Hindlimb muscle (tissue), 1 donor: ENCODE measurements at places on chromosomes 6 and 20.

DNA sequence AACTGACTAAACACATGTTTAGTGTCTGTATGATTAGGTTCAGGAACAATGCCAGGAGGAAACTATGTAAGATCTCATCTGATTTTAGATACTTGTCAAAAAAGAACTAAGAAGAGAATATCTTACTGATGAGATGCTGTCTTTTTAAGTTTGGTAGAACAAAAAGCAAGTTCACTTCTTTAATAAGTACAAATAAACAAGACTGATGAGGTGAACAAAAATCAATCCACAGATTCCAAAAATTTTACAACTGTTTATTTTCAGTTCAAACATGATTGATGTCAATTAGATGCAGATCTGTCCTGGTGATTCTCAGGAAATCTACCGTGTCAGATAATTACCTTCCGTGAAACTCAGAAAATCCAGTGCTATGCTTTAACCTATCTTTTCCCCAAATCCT is 24.9 kb downstream of the EPHA7 start:
- DNase-seq = no peak

DNA sequence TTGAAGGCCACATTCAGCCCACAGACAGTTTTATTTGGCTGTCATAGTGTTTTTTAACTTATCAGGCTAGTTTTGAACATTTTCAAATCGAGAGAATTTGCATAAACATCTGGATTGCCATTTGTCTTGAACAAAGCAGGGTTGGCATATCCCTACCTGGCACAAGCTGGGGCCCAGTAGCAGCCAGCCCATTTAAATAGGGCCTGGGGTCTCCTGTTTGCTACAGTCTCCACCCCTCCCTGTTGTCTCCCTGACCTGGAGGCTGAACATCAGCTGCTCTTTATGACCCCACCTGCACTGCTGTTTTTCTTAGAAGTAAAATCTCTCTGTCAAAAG is 10.5 kb downstream of the BCAS4 start:
- no peak for DNase-seq

- no peak for DNase-seq
These were observed 350.7 kb downstream of the LAMA2 start for GRCh38 chr6:129233458-129234134.

- DNase-seq = no peak
These were observed 2.5 kb downstream of the TTPAL start for GRCh38 chr20:44478206-44478605.

- DNase-seq = no peak
These were observed 259.0 kb downstream of the FOXC1 start for GRCh38 chr6:1868561-1869261.

- no peak for DNase-seq
These were observed 133.5 kb upstream of the TMEM170B start for GRCh38 chr6:11404081-11404480.

DNA sequence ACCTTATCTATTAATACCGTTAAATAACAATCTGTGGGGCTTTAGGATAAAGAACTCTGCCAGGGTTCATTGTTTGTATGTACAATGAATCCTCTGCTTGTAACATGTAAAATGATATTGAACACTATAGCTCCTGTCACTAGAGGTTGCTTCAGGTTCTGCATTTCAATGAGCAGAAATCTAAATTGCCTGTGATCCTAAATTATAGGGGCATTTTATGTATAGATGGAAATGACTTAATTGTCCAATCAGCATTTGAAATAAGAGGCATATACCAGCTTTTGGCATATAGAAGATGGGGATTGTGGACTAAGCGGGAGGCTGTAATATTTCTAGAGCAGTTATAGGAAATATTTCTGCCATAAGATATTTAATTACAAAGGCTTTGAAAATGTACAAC is 2.0 kb downstream of the NCOA3 start:
- no peak for DNase-seq

DNA sequence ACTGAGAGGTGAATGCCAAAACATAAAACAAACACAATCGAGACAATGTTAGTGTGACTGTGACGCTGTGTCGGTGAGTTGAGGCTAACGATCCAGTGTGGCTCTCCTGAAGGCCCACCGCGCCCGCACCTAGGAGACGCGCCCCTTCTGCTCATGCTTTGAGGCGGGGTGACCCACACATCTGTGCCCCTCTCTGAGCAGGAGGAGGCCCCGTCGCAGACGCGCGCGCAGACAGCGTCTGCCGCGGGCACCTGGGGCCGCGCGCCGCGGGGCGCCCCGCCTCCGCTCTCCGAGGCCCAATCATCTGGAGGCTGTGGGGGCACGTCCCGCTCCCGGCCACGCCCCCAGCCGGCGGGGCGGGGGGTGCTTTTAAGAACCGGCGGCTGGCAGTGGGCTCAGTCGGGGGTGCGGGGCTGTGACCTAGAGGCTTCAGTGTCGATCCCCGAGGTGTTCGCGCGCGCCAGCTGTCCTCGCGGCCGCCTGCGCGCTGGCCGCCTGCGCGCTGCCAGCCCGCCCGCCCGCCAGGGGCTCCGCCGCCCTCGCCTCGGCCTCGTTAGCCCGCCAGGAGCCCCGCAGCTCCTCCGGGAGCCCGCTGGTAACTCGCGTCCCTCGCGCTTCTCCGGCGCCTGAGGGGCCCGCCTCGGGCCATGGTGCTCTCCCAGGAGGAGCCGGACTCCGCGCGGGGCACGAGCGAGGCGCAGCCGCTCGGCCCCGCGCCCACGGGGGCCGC is at the start of gene SLC16A10:
Gene SLC16A10, plus strand, starts transcription at position 398 of the 730 bp plus-strand sequence. Its CDS starts 250 bp downstream, at position 648.
- peak; percentile 77 for DNase-seq

DNA sequence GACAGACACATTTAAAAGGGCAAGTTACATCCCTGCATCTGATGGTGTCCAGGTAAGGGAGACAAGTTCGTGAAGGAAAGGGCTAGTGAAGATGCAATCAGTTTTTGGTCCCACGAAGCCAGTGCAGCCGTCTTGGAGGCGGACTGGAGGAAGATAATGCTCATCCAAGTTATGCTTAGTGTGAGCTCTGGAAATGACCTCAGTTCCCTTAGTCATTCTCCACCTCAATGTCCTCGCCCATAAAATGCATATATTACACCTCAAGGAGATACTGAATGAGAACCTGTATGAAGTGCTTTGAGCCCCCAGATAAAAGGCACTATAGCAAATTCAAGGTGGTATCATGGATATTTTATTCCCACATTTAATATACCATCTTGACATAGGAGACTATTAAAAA is 358.8 kb downstream of the ADGRB3 start:
- no peak for DNase-seq

DNA sequence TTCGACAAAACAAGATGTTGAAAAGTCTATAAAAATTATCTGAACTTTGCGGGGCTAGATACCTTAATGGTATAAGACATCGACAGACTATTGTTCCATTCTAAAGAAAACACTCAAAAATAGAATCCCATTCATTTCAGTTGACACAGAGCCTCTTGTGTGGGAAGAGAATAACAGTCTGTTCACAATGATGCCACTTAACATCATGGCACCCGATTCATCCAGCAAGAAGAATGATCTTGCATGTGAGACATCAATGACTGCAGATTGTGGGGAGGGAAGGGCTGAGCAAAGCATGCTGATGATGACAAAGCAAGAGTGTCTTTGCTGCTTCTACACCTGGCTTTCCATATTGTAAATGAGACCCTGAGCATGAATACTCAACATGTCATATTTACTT is 49.7 kb upstream of the ARMH2 start:
- DNase-seq = no peak

DNA sequence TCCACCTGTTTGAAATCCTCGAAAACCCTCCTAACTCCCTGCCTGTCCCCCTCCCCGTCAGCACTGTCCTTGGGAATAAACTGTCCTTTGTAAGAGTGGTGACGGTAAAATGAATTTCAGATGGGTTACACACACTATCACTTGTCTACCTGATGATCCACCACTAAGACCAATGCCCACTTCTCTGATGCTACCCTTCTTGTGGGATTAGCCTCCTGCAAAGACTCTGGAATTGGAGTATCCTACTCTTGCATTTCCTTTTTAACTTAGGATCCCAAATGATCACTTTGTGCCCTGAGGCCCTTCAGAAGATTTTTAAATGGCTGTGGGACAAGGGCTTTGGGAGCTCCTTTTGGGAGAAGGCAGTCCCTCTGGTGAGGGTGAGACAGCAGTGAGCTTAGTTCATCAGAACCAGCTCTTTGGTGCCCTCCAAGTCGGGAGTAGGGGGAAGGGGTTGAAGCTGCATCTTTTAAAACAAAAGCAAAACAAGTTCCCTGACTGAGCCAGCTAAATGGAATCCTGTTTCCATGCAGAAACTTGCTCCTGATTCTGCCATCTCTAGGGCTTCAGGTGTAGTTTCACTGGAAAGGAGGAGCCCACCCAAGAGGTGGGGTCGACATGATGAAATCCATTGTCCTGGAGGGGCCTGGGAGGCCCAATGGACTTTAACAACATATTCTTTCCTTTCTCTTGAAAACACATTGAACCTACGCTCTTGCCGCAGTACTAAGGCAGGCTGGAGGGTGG is 86.5 kb downstream of the ASXL1 start:
- no peak for DNase-seq
